Midbrain (tissue), 1 donor: ENCODE measurements at places on chromosomes 6 and 20.

- no peak for DNase-seq
Measured at GRCh38 chr6:125415913-125416312, 114.1 kb upstream of the HDDC2 start.

DNA sequence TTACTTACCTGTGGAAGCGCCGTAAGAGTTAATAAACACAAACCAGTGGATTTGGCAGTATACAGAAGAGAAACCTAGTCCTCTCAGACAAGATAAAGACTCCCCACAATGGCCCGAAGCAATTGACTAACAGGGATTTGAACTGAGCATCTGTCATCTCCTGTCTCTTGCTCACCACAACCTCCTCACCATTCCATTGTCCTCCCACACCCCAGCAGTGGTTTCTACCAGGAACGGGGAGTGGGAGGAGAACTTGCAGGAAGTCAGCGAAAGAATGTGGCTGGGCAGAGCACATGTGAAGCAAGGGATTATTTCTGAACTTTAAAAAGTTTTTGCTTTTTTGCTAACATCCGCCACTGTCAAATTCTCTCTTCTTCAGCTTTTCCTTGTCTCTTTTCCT lies 24.6 kb upstream of the TAAR1 start:
- no peak for DNase-seq

DNA sequence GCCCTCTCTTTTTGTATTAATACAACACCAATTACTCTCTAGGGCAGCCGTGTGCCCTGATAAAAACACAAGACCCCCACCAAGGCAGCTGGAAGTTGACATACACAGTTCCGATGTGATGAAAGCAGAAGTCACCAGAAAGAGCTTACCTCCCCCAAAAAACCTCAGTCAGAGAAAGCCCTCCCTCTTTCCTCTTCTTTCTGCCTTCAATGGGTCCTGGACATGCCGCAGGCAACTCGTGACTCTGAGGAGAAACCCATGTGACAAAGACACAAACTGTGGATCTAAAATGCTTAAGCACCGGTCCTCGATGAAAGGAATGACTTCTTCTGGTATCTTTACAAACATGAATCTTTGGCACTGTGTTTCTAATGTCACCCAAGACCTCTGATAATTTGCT lies 117.7 kb upstream of the CCDC28A start:
- DNase-seq, result no peak

GRCh38 chr6:135519348-135519747 lies 21.8 kb upstream of the AHI1 start:
- DNase-seq, result no peak

GRCh38 chr6:153976921-153977693 lies 61.9 kb upstream of the OPRM1 start:
- no peak for DNase-seq

GRCh38 chr6:68834551-68834950 lies 199.5 kb downstream of the ADGRB3 start:
- DNase-seq, result no peak

- DNase-seq, result no peak
Measured at GRCh38 chr20:43838703-43839060, 76.0 kb upstream of the TOX2 start.

GRCh38 chr6:134240665-134241431 lies 77.1 kb downstream of the SGK1 start:
- DNase-seq, result no peak

GRCh38 chr6:160039441-160039840 lies 70.6 kb downstream of the IGF2R start:
- DNase-seq, result no peak

GRCh38 chr20:10558635-10559187 lies 115.1 kb downstream of the JAG1 start:
- DNase-seq, result no peak

GRCh38 chr20:47796971-47797370 lies 11.7 kb upstream of the SULF2 start:
- DNase-seq, result no peak

DNA sequence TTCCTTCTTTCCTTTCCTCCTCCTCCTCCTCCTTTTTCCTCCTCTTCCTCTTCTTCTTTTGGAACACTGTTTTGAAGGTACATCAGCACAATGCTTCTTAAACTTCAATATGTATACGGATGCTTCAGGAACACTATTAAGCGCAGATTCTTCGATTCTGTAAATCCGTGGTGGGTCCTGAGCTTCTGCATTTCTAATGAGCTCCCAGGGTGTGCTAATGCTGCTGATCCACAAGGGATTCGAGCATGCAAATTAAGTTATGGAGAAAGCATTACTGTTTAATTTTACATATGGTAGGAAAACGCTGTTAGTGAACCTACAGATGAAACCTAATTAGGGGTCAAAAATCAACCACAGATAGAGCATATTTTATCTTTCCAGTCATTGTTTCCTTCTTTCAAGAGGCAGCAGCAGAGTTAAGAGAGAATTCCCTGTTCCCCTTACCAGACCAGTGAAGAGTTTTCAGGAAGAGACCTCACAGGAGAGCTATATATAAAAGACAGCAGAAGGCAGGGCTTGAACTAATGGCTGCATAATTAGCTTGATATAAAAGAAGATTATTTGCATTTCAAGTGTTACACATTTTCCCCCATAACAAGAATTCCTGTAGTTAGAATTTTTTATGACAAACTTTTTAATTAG lies 47.2 kb downstream of the KIF13A start:
- no peak for DNase-seq

- DNase-seq, result no peak
Measured at GRCh38 chr20:8640461-8640860, 428.4 kb upstream of the PLCB4 start.

DNA sequence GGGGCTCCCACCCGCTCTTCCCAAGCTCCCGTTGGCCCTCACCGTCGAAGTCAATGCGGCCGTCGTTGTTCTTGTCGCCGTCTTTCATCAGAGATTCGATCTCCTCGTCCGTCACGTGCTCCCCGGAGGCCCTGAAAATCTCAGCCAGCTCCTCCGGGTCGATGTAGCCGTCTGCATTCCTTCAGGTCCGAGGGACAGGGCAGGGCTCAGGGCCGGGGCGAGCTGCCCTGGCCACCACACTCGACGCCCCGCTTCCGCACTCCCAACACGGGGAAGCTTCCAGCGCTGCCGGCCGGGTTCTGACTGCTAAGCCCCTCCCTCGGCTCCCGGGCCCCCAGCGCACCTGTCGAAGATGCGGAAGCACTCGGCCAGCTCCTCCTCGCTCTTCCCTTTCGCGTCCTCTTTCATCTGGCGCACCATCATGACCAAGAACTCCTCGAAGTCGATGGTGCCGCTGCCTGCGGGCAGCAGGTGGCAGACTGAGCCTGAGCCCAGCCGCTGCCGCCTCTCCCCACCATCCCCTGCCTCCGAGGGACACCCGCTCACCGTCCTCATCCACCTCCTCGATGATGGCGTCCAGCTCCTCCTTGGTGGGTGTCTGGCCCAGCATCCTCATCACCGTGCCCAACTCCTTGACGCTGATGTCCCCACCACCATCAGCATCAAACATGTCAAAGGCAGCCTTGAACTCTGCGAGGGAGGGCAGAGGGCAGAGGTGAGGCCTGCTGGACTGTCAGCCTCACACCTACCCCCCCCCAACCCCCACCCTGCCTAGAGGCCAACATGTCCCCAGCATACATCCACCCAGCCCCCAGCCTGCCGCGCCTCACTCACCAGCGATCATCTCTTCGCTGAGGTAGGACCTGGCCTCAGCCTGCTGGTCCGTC lies 2.9 kb downstream of the TNNC2 start:
- no peak for DNase-seq

DNA sequence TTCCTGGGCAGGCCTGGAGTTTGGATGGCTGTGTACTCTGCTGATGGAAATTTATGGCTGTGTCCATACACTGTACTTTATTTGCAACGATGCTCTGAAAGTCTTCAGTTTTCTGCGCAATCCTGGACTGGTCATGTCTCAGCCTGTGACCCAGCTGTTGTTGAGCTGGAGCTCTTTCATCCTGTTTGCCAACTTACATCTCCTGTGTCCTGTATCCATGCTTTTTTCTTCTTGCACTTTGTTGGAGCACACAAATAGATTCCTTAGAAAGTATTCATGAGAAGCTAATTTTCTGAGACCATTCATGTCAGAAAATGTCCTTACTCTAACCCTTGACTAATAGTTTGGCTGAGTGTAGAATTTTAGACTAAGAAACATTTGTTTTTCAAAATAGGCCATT lies 251.2 kb downstream of the BCKDHB start:
- DNase-seq, result no peak

GRCh38 chr6:2971420-2972218 lies at the start of gene SERPINB6:
TSS of gene SERPINB6 (minus strand) at chr6:2971567. CDS start at chr6:2959332, 12,235 bp downstream.
- DNase-seq, result peak; percentile 82

DNA sequence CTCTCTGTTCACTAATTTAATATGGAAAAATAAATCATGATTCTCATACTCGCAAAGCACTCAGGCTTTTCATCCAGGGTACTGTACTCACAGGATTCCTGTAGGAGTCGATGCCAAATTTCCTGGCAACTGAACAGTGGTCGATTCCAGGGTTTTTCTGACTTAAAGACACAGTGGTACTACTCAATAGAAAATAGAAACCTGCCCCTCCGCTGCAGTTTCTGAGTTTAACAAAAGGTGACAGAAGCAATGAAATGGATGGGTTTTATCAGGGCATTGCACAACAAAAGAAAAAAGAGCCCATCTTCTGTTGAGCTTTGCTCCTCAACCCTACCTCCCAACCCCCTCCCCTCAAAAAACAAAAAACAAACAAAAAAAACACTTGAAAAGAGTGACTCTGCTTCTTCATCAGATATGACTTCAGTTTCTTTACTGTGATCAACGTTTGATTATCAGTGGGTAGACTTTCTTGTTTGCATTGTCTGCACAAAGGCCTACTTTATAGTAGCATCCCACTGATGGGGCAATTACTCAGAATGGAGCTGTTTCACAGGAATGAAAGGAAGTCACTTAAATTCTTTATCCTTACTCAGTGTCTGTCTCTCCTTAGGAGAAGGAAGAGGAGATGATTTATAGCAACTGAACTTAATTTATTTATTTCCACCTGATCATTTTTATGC lies 96.2 kb upstream of the FOXO3 start:
- no peak for DNase-seq

GRCh38 chr20:10005885-10006284 lies 28.9 kb upstream of the ANKEF1 start:
- DNase-seq, result no peak

GRCh38 chr20:41178495-41178894 lies 41.2 kb downstream of the PLCG1 start:
- no peak for DNase-seq

GRCh38 chr6:24492475-24492874 lies 2.3 kb upstream of the ALDH5A1 start:
- DNase-seq, result no peak

DNA sequence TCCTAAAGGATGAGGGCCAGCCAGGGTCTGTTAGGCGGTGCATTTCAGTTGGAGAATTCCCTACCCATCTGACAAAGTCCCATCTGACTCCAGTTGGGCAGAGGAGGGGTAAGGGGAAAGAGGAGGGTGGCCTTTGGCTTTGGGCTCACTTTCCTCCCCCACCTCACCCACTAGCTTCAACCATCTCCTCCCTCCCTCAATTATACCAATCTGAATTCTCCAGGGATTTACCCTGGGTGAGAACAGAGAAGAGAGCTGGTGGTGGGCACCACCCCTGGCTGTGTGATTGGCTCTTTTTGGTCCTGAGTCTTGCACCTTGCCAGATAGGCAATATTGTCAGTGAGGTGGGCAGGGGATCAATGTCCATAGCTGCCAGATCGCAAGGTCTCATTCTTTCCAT lies 3.2 kb downstream of the HMGA1 start:
- no peak for DNase-seq

GRCh38 chr6:169249057-169249456 lies 4.6 kb downstream of the THBS2 start:
- no peak for DNase-seq

GRCh38 chr20:60046011-60046413 lies 87.8 kb downstream of the CDH26 start:
- peak; percentile 39 for DNase-seq

- peak; percentile 77 for DNase-seq
Measured at GRCh38 chr6:56359201-56359899, 112.0 kb upstream of the COL21A1 start.

GRCh38 chr6:99096170-99096569 lies 148.4 kb upstream of the FBXL4 start:
- DNase-seq, result no peak
